ENCODE measurements at places on chromosomes 1 and 21.

DNA sequence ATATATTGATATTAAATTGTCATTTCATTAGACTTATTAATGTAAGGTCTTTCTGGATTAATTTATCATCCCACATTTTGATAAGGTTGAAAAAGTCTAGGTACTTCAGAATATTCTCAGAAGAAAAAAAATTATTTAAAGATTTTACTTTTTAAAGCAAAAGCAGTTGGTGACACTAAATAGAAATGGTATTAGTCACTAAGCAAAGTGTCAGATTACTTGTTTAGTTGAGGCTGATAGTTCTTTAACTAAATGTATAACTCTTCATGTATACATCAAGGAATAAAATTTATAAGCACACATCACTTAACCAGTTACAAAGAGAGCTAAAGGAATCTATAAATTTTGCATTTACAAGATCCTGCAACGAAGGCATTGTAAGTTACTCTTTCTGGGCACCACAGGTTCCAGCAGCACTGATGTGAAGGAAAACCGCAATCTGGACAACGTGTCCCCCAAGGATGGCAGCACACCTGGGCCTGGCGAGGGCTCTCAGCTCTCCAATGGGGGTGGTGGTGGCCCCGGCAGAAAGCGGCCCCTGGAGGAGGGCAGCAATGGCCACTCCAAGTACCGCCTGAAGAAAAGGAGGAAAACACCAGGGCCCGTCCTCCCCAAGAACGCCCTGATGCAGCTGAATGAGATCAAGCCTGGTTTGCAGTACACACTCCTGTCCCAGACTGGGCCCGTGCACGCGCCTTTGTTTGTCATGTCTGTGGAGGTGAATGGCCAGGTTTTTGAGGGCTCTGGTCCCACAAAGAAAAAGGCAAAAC, 101.1 kb downstream of the ADARB1 start:
- DNase-seq, result no peak

- no peak for DNase-seq
Observed at GRCh38 chr1:204341380-204341779, 18.3 kb downstream of the PLEKHA6 start.

GRCh38 chr1:6743189-6744101, 41.8 kb upstream of the CAMTA1 start:
- no peak for DNase-seq

GRCh38 chr1:32454726-32455125, 10.1 kb upstream of the ZBTB8B start:
- peak; percentile 85 for DNase-seq

- no peak for DNase-seq
Observed at GRCh38 chr21:16767201-16767600, 745.6 kb upstream of the CXADR start.

DNA sequence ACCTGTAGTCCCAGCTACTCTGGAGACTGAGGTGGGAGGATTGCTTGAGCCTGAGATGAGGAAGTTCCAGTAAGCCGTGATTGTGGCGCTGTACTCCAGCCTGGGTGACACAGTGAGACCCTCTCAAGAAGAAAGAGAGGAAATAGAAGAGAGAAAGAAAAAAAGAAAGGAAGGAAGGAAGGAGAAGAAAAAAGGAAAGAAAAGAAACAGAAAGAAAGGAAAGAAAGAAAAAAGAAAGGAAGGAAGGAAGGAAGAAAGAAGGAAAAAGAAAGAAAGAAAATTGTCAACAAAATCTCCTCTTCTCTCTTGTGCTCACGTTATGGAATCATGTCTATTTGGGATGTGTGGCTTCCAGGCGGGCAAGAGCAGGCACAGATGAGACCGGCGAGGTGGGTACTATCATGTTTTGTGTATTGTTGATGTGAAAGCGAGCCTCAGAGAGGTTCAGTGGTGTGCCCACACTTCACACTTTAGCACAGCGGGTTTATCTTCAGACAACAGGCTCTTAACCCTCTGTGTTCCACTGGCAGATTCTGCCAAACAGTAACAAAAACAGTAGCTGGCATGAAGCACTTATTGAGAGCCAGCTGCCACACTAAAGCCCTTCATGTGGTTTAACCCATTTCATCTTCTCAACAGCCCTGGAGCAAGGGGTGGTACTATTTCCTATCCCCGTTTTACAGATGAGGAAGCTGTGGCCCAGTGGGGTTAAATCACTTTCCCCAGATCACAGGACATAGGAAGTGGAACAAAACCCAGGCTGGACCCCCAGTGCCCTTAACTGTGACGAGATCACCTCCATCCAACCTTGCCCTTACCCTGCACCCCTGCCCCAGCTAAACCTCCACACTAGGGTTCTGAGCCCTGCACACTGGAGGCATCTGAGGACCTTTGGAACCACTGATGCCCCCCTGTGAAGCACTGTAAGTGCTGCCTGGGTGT, 94.7 kb upstream of the TARDBP start:
- DNase-seq, result peak; percentile 8

DNA sequence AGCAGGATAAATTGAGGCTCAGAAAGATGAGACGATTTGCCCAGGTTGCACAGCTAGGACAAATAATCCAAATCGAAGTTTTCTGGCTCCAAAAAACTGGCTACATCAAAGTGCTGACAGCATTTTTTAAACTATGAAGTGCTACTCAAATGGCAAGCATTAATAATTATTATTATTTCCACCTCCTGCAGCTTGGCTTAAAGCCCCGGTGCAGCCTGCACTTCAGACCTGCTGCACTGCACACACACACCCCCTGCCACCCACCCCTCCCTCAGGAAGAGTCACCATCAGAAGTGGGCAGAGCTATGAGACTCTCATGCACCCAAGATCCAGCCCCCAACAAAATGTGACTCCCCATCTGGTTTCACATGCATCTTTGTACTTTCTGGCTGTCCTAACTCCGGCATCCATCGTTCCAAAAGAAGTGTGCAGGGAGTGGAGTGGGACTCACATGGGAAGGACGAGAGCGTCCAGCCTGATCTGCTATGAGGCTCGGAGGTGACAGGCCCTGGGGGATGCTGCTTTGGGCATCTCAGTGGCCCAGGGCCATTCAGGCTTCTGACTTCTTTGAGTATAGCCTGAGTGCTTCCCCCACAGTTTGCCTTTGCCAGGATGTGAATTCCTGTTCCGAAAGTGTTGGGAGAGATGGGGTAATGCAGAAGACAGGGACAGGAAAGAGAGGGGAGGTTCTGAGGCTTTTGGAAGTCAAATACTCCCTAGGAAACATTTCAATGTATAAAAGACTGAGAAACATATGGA, 65.0 kb upstream of the FAM20B start:
- no peak for DNase-seq

DNA sequence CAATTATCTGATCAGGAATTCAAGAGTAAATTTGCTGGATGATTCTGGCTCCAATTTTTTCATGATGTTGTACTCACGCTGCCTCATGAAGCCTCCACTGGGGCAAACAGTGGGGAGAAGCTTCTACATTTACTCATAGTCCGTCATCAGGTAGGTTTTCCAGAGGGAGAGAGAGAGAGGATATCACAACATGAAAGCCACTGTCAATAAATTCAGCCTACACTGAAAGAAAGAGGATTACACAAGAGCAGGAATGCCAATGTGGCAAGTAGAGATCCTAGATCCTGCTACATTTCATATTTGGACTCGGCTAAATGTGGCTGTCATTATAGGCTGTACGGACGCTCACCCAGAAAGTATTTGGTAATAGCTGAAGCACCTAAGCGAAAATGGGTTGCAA, 819.9 kb downstream of the BRINP3 start:
- no peak for DNase-seq

DNA sequence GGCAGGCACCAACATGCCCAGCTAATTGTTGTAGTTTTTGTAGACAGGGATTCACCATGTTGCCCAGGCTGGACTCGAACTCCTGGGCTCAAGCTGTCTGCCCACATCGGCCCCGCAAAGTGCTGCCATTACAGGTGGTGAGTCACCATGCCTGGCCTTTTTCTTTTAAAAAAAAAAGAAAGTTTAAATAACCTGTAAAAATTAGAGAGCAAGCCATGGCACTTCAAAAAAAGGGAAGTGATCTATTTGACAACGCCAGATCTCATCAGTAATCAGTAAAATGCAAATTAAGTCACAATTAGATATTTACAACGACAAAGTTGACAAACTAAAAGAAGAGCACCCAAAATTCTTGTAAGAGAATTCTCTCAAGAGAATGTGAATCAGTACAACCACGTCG, 2.9 kb upstream of the RBBP5 start:
- no peak for DNase-seq

DNA sequence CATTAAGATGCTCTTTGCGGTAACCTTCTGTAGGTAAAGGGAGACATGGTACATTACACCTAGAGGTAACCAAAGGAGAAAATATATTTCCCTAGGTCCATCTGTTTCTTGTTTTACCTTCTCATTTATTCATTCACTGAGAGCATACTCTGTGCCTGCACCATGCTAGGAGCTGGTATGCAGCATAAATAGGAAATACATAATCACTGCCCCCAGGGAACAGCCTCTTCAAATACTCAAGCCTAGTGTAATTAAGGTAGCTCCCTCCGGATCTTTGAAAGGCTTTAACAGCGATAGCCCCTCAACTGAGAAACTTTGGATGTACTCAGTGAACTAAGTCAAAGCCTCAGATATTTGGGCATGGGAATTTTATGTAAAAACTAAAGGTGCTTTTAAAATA, 123.6 kb downstream of the GABPA start:
- DNase-seq, result no peak

DNA sequence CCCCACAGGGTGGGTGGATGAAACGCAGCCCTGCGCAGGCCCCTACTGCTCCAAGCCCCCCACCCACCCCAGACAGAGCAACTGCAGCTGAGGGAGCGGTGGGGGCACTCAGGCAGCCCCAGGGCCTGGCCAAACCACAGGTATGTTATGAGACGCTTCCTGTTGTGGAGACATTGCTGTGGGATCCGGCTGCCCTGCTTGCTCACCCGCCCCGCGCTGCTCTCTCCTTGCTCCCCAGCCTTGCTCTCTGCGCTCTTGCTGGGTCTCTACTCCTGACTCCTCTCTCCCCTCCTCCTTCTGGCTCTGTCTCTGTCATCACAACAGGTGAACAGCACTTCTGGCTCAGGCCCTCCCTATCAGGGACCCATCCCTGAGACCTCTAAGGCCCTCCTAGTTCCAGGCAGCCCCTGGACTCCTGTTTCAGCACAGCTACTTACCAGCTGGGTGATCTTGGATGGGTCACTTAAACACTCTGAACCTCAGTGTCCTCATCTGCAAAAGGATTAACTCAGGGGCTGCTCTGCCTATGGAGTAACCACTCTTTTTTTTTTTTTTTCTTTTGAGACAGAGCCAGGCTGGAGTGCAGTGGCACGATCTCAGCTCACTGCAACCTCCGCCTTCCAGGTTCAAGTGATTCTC, 15.9 kb downstream of the COL8A2 start:
- DNase-seq, result no peak

DNA sequence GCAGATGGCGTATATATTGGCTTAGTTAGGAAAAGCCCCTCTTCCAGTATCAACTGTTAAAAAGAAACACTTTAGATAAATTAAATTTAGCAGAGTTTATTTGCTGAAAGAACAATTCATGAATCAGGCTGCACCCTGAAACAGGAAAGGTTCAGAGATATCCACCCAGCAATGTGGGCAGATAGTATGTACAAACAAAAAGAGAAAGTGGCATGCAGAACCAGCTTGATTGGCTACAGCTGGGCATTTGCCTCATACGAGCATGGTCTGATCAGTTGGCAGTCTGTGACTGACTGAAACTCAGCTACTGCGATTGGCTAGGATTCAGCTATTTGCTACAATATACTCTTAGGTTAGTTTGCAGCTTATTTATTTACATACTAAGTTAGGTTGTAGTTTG, 98.2 kb downstream of the ZC3H11B start:
- DNase-seq, result no peak

GRCh38 chr1:38020396-38020795, 7.9 kb downstream of the UTP11 start:
- DNase-seq, result no peak

GRCh38 chr1:209720826-209721225, 16.2 kb downstream of the HSD11B1 start:
- DNase-seq, result no peak

DNA sequence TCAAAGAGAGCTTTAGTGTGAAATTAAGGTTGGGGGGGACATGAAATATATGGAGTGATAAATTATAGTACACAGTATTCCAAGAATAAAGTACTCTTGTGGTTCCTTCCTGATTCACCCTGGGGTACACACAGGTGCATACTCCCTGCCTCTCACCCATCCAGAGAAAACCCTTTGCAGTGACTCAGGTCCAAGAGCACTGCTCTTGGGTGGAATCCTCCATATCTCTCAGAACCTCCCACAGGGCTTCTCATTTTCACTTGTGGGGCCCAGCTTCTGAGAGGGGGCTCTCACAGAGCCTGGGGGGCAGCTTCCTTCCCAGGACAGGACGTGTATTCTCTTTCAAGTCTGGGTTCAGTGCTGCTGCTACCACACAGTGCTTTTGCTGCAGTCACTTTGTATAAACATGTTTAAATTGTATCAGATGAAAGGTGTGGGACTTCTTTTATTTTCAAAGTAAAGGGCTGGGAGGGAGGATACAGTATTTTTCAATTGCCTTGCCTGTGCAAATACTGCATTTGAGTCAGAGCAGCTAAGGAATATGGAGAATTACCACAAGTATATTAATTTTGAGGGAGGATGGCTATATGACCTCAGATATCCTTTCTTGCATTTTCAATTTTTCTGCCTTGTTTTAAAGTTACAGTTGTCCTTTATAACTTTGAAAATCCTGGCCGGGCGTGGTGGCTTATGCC, 24.9 kb upstream of the BMP8A start:
- DNase-seq, result no peak

GRCh38 chr1:1060281-1061000, 13.7 kb downstream of the RNF223 start:
- DNase-seq, result no peak

- DNase-seq, result peak; percentile 85
Observed at GRCh38 chr1:20493839-20494608, 8.0 kb upstream of the CAMK2N1 start.

GRCh38 chr1:117759535-117759934, 153.7 kb downstream of the TENT5C start:
- DNase-seq, result no peak

DNA sequence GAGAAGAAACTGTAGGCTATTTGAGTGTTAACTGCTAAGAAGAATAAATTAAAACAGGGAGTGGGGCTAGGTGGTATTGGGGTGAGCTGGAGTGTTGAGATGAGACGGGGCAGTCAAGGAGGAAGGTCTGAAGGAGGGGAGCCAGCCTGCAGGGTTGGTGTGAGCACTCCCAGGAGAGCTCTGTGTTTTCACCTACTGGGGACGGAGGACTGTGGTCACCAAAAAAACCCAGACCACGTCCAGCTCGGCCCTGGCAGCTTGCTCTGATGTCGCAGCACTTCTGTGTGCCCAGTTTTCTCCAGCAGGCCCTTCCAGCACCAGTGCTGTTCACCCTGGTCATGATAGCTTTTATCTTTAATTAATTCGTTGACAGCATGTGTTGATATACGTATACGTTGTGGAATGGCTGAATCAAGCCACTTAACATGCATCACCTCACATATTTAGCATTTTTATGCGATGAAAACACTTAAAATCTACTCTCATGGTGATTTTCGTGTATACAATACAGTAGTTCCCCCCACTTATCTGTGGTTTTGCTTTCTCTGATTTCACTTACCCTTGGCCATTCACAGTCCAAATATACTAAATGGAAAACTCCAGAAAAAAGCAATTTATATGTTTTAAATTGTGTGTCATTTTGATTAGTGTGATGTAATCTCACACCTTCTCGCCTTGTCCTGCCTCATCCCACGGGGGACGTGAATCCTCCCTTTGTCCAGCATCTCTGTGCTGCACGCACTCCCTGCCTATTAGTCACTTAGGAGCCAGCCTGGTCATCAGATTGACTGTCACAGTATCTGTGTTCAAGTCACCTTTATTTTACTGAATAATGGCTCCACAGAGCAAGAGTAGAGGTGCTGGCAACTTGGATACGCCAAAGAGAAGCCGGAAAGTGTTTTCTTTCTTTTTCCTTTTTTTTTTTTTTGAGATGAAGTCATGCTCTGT, 12.3 kb downstream of the FAM3B start:
- no peak for DNase-seq

Data from NCI-H1105 (cell line).